HFFc6 (cell line): ENCODE measurements at places on chromosomes 3 and 15. TPM values are rescaled to one million over a fixed set of nuclear protein-coding genes. Genes with fewer than 3 reads are reported as not detected.

Gene DNAH12
- 0.02 to 0.12 TPM (median 0.05 TPM) in 3 replicates for total RNA-seq

Gene GOLGA6L24
- total RNA-seq = not detected in 3 replicates

Gene XCR1
- not detected in 3 replicates for total RNA-seq

Gene DUOXA1
- 0.09 to 0.17 TPM (median 0.12 TPM) in 3 replicates for total RNA-seq

- H3K4me3 ChIP-seq = no peak overlapping the region
- H3K27me3 ChIP-seq = no peaks in the 10 kb centered on the region
- no peaks in the 10 kb centered on the region for H3K4me1 ChIP-seq
- no peaks in the 10 kb centered on the region for H3K36me3 ChIP-seq
- DNase-seq = no peak
Measured at GRCh38 chr3:34780973-34781372, 858.4 kb upstream of the ARPP21 start.
